KG1 (cell line): ENCODE measurements at places on chromosomes 2 and 18.

DNA sequence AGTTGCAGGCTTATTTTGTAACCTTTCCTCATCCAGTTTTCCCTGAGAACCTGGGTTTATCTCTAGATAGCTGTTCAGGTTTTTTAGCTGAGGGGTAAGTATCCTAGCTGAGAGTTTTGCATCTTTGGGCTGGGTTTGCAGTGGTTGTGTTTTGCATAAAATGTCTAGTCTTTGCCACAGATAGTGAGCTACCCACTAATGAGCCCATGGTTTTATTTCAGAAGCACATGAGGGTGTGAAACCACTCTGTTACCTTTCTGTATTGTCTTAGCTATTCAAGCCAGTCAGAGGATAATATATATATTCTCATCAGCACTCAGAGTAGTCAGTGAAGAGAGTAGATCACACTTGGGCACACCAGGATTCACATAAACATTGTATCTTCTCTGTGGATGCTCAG is 24.6 kb upstream of the TXNDC2 start:
- no peak for DNase-seq

GRCh38 chr2:218223046-218223445 is 6.1 kb downstream of the ARPC2 start:
- no peak for DNase-seq

DNA sequence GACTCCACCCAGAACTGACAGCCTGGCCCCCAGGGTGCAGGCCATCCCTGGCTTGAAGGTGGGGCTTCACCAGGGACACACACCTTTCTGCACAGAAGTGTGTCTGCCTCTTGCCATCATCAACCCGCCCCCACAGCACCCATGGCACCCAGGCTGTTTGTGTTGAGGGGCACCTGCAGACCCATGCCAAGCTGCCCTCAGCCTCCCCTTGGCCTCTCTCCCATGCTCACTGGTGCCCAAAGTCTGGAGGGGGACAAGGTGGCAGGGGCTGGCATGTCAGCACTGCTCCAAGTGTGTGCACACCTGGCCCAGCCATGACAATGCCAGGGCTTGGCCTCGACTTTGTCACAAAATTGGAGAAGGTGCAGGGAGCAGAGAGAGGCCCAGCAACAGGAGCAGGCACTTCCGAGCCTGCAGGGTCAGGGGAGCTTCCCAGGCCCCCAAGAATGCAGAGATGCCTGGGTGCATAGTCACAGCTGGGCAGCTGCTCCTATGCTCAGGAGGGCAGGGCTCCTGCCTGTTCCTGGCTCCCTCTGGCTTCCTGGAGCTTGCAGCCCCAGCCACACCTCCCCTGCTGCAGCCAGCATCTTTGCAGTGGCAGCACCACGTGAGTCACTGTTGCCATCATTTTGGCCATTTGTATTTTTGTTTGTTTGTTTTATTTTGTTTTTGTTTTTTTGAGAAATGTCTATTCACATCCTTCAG is 280.6 kb upstream of the UBE2E3 start:
- no peak for DNase-seq

DNA sequence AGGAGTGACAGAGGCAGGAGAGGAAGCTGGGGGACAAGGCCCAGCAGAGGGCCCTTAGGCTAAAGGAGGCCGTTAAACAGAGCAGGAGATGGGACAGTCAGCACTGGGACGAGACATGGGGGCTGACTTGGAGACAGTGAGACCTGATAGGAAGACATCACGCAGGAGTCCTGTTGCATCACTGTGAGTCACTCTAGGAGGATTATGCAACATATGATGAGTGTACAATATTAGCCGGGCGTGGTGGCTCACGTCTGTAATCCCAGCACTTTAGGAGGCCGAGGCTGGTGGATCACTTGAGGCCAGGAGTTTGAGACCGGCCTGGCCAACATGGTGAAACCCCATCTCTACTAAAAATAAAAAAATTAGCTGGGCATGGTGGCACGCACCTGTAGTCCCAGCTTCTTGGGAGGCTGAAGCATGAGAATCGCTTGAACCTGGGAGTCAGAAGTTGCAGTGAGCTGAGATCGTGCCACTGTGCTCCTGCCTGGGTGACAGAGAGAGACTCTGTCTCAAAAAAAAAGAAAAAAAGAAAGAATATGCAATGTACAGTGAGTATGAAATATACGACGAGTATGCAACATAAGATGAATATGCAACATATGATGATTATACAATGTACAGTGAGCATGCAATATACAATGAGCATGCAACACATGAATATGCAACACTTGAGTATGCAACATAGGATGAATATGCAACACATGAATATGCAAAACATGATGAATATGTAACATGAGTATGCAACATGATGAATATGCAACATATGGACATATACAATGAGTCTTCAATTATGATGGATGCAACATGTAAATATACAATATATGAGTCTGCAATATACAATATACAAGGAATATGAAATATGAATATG is 83.3 kb upstream of the ID2 start:
- DNase-seq = no peak

DNA sequence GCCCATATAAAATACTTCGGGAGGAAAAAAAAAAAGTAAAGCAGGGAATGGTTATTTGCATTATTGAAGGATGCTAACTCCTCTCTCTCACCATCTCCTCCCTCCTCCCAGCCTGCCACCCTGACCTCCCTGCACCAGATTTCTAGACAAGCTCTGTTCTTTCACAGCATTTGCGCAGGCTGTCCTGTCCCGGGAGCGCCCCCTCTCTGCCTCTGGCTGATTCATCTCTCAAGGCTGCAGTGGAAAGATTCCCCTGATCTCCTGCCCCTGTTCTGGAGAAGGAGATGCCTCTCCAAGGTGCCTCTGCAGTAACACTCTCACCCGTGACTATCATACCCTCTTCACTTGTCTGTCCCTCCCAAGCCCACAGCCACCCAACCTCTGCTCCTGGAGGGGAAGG is 38.5 kb downstream of the COL4A4 start:
- DNase-seq = no peak

DNA sequence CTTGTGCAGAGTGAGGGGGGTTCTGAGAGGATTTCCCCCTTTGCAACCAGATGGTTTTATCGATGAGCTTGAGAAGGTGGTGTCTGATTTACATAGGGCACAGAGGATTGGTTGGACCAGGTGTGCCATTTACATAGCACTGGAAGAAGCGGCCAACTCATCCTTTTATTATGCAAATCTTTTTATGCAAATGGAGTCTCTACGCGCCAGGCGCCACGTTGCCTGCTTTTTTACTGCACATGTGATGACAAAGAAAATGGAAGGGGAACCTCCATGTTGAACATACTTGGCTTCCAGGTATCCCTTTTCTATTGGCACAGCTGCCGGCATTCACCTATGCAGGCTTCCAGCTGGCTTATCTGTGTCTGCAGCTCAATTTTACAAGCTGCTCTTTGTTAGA is 18.4 kb upstream of the TXNL4A start:
- DNase-seq = no peak

GRCh38 chr18:74499633-74500032 is 3.5 kb downstream of the CNDP2 start:
- DNase-seq = peak; percentile 65
